Motor neuron (in vitro differentiated cells): ENCODE measurements at places on chromosomes 6 and 20.

- ATAC-seq = no peak
Measured at GRCh38 chr6:8905757-8906156, 470.4 kb upstream of the SLC35B3 start.

DNA sequence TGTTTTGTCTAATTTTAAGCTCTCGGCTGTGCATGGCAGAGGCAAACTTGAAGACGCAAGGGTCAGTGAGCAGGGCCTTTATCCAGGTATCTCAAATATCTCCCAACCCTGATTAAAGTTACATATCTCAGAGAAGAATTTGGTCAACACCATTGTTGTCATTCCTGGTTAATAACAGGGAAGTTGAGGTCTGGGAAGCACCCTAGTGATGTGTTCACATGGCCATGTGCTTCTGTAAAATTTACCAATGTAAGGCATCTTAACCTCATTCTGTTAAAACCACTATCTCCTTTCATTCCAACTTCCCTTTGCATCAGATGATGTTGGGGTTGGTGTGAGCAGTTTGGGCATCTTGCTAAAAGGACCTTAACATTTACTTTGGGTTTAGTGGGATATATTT, 4.0 kb upstream of the FAM110A start:
- ATAC-seq = no peak

DNA sequence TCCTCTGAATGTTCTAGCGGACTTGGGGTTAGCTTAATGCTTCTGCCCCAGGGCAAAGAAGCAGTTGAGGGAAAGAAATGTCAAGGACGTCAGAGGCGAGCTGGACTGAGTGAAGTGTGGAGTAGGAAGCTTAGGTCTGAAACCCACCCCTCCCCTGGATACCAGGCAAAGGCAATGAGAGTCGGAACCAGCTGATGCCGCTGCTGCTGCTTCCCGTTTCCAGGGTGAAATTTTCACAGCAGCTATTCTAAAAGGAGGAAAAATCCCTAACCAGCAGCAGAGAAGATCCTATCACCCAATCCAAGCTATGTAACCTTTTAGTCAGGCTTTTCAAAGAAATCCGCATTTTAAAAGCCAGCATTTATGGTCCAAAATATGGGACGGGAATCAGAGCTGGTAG, 564.3 kb downstream of the LMBRD1 start:
- ATAC-seq = peak; percentile 83

DNA sequence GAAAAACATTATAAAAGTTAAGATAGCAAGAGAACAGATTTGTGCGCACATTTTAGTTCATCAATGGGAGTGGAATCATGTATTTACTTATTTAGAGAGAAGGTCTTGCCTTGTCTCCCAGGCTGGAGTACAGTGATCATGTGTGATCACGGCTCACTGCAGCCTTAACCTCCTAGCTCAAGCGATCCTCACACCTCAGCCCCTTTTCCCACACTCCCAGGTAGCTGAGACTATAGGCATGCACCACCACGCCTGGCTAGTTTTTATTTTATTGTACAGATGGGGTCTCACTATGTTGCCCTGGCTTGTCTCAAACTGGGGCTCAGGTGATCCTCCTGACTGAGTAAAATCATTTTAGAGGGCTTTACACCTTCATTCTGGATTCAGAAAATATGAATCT, 72.3 kb upstream of the ADGRF1 start:
- no peak for ATAC-seq

- ATAC-seq = no peak
Measured at GRCh38 chr6:40075056-40075590, 140.9 kb upstream of the MOCS1 start.

DNA sequence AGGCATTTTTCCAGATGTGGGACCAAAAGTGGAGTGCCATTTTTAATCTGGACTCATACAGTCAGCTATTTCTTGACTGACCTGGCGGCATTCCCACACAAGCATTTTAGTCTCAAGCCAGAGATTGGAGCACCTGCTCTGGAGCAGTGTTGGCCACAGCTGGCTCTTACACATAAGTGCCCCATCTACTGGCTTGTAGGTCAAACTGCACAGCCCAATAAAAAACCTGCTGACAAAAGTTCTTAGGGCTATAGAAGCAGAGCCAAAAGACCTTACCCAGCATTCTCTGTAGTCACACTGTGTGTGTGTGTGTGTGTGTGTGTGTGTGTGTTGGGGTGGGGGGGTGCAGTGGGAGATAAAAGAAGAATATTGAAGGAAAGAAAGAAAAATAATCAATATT, 38.6 kb upstream of the SENP6 start:
- ATAC-seq = no peak

- ATAC-seq = peak; percentile 84
Measured at GRCh38 chr6:2998998-2999617, 586 bp upstream of the NQO2 start.

DNA sequence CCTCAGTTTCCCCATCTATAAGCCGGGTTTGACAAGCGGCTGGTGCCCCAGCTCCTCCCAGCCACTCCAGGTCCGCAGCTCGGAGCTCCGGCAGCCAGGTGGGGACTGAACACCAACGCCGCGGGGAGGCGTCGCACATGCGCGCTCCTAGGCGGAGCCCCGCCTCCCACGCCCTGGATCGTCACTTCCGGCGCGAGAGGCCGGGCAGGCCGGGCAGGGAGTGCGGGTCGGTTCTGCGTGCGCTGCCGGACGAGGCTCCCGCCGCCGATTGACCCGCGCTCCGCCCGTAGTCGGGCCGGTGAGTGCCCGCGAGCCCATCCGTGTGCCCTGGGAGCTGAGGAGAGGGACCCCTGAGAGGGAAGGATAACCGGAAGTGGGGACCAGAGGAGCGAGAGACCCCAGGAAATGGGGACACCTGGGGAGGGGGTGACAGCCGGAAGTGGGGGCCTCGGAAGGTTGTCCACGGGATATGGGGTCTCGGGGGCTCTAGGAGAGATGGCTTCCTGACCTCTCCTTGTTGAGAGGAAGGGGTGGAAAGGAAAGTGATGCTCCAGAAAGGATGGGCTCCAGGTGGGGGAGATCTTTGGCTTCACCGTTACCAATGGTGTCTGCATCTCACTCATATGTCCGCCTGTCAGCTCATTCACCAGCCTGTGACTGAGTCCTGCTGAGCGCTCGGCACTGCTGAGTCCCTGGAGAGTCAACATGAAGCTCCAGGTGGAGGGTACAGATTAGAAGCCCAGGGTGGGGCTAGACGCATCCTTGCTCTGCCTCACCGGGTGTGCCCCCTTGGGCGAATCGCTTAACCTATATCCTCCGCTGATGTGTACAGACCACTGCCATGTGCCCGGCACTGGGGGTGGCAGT, at the start of gene TTPAL:
TTPAL (plus strand) TSS at position 181 of the 867 bp plus-strand sequence. CDS start 4,126 bp downstream, outside the sequence.
- peak; percentile 99 for ATAC-seq

GRCh38 chr6:34888874-34889555, at the start of gene ANKS1A:
Gene ANKS1A, plus strand, starts transcription at chr6:34889255. Its CDS starts 148 bp downstream, at chr6:34889403.
- peak; percentile 67 for ATAC-seq

DNA sequence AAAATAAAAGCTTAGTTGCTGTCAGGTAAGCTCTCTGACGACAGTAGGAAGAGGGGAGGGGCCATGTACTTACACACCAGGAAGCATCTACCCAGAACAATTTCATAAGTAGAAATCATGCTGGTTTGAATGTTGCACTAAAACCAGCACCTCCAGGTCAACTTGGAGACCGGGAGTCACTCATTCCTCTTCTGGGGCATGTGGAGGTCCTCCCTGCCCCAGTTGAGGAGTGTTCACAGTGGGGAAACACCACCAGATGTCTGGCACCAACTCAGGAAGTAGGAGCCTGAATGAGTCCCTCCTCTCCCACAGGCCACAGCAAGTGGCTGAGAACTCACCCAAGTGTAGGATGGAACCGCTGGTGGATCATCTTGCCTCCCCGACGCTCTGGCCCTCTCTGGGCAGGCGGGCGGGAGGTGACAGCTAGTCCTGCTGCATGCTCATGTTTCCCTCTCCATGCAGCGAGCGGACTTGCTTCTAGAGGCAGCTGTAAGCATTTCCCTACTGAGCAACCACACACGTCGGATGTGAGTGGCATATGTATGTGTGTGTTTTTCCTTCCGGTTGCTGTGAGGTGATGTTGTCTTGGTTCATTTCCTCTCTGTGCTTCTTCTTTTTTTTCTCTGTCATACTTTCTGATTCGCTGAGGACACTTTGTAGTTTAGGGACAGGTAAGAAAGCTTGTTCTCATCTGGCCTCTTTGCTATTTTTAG, 149.5 kb upstream of the NEDD9 start:
- ATAC-seq = no peak

- no peak for ATAC-seq
Measured at GRCh38 chr6:141550471-141550870, 582.3 kb upstream of the GJE1 start.

GRCh38 chr6:39260456-39260855, 31.2 kb upstream of the KCNK5 start:
- ATAC-seq = no peak

GRCh38 chr20:22473293-22473692, 111.1 kb downstream of the FOXA2 start:
- ATAC-seq = no peak

DNA sequence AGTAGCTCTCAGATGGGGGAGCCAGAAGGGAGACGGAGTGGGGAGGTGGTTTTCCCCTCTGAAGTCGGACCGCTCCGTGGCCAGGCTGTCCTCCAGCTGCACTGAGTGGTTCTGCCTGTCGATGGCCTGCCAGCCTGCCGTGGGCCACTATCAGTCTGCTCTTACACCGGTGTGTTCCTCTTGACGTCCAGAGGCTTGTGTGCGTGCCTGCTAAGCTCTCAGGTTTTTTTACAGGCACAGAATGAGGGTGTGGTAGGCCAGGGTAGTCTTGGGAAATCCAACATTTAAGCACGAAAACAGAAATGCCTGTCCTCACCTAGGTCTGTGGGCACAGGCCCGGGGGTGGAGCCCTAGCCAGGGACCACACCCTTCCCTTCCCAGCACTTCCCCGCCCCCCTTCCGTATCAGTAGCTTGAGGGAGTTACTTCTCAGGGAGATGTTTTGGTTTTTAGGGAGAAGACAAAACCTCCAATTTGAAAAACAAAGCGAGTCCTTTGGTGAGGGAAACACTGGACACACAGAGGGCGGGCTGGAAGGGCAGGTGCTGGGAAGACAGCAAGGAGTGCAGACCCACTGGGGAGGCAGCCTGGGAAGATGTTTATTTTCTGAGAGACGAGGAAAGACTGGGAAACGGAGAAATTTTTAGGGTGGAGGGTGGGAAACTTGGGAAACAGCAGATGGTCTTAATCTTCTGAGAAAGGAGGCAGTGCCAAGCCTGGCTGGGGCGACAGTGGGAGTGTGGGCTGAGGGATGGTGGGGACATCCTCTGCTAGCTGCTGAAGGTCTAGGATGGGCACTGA, 106.5 kb downstream of the LY86 start:
- no peak for ATAC-seq

GRCh38 chr6:31711233-31711632, 3.9 kb upstream of the LY6G6D start:
- no peak for ATAC-seq

- ATAC-seq = no peak
Measured at GRCh38 chr6:84103029-84103428, 69.5 kb downstream of the MRAP2 start.

DNA sequence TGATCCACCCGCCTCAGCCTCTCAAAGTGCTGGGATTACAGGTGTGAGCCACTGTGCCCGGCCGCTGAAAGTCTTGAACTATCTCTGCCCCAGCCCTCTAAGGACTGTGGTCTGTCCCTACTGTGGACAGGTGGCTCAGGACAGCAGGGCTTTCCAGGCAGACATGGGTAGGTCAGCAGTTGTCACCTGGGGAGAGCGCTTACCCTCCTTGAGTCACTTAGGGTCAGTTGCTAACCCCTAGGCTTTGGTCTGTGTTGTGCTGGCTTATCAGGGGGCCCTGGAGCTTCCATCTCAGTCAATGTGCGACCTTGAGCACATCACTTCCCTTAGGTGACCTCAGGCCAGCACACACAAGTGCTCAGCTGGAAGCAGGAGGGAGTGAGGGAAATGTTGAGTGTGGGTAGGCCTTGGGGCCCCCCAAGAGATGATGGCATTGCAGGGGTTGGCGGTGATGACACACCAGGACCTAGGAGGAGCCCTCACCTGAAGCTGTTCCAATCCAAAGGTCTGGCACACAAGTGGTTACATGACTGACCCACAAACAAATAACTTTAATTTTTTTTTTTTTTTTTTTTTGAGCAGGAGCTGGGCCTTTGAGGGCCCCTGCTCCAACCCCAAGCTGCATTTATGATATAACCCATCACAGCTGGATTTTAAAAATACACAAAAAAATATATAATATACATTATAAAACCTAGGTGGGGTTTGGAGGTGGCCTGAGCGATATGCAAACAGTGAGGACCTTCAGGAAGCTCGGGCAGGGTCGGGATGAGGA, 5.1 kb downstream of the RPL10A start:
- no peak for ATAC-seq

GRCh38 chr6:51554029-51554428, 533.4 kb downstream of the PKHD1 start:
- no peak for ATAC-seq

DNA sequence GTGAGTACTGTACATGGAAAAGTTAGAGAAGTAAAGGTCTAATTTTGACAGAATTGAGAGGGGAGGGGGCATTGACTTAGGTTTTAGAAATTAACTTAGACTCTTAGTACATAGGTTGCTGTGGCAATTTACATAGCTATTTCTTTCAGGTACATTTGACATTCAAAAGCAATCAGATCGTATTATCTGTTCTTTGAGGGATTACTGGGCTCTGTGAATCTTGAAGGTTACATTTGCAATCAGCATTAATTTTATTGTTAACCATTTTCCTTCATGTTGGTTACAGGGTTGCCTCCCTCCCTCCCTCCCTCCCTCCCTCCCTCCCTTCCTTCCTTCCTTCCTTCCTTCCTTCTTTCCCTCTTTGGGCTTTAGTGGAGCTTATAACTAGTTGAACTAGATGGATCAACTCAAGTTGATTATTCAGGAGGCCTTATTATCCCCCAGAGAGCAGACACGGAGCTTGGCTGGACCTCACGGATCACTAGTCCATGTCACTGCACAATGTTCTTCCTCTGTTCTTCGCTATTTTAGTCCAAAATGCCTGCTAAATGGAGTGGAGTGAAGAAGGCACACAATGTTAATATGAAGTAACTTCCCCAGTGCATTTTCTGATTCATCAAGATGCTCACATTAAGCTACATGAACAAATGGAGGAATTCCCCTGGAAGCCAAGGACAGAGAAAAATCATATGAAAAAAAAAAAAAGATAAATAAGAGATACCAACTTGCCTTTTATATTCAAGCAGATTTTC, 87.8 kb downstream of the PLCB4 start:
- ATAC-seq = no peak

GRCh38 chr6:144481527-144481926, 196.4 kb downstream of the UTRN start:
- ATAC-seq = no peak

- no peak for ATAC-seq
Measured at GRCh38 chr20:53328961-53329360, 264.7 kb downstream of the ZNF217 start.

GRCh38 chr6:25883536-25883935, 9.5 kb upstream of the SLC17A3 start:
- no peak for ATAC-seq

DNA sequence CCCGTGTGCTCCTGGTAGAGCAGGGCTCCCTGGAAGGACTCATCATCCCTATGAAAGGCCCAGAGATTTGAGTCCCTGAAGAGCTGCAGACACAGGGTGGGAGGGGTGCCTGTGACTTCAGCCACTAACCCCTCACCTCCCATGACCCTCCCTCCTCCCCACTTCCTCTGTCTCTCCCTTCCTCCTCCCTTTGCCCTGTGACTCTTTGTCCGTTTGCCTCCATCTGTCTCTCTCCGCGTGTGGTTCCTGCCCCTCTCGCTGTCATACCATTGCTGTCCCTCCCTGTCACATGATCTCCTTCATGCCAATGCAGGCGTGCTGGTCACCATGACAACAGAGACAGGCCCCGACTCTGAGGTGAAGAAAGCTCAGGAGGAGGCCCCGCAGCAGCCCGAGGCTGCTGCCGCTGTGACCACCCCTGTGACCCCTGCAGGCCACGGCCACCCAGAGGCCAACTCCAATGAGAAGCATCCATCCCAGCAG, 19.0 kb downstream of the EPB41L1 start:
- ATAC-seq = peak; percentile 96

- peak; percentile 4 for ATAC-seq
Measured at GRCh38 chr6:31901415-31901952, 402 bp downstream of the ZBTB12 start.
